Tibial artery (tissue), 4 donors: ENCODE measurements at places on chromosomes 1 and 21.

DNA sequence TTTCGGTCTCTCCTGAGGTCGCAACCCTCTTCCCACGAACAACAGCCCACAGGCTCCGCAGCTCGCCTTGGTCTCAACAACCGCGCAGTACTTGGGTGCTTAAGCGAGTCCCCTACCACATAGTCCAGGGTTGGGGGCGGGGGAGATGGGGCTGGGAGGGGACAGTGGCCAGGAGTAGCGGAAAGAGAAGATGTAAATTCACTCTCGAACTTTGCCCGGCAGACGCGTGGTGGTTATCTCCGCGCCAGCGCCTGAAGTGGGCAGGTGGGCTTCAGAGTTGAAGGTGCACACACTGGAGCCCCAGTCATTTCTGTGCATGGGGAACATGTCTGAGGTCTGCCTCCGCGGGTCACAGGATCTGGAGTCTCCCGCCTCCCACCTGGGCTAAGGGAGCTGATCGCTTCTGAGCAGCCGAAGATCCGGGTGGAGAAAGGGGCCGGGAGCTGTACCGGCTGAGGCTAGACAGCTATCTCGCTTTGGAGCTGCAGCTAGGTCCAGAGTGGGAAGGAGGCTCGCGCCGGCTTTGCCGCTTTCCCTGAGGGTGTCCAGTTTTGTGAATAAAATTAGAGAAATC, 4.3 kb upstream of the FOXD2 start:
- H3K4me3 ChIP-seq: no peak overlapping the region
- peaks cover 2% of the 10 kb centered on the region for H3K27me3 ChIP-seq
- no peak for DNase-seq

DNA sequence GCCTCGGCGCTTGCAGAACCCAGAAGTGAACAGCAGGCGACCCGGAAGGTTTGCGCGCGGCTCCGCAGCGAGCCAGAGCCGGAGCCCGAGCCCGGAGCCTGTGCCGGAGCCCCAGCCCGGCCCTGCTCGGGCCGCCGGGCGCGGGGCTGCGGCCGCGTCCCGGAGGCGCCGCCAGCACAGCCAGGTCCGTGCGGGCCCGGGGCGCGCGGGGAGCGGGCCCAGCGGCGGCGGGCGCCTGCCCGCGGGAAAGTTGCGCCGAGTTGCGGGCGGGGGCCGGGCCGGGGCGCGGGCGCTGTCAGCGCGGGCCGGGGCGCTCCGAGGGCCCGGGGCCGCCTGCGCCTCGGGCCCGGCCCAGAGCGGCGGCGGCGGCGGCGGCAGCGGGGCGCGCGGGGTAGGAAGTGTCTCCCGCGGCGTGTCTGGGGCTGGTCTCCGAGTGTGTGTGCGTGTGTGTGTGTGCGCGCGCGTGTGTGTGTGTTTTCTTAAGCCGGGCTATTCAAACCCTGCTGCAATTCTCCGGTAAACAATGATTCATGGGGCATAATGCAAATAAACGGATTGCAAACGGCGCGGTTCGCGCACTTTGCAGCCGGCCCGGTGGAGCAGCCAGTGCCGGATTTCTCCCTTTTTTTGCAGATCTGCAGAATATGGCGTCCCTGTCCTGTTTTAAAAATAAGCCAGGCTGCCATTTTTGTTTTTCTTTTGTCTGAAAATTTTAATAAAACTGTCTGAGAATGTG, at the start of gene ZNF362:
TSS of gene ZNF362 (plus strand) at position 22 of the 736 bp plus-strand sequence. CDS start 14,083 bp downstream, outside the sequence.
- H3K36me3 ChIP-seq: no peaks in the 10 kb centered on the region
- H3K4me1 ChIP-seq: peaks cover 10% of the 10 kb centered on the region
- H3K27ac ChIP-seq: peak within 1 kb of the TSS; percentile 99
- no peaks in the 10 kb centered on the region for H3K27me3 ChIP-seq
- DNase-seq: no peak

- H3K36me3 ChIP-seq: no peaks in the 10 kb centered on the region
- no peak overlapping the region for H3K27ac ChIP-seq
- no peak for DNase-seq
- no peak overlapping the region for H3K4me3 ChIP-seq
Measured at GRCh38 chr21:29621525-29621924, 318.3 kb downstream of the GRIK1 start.

GRCh38 chr1:220880362-220880670, 1.1 kb downstream of the HLX start:
- H3K27ac ChIP-seq: peak overlapping the region; percentile 96
- H3K4me1 ChIP-seq: peaks cover 32% of the 10 kb centered on the region
- H3K4me3 ChIP-seq: peak overlapping the region; percentile 68
- DNase-seq: no peak

- peak within 1 kb of the TSS; percentile 10 for H3K4me3 ChIP-seq
- H3K4me1 ChIP-seq: peaks cover 14% of the 10 kb centered on the region
- no peaks in the 10 kb centered on the region for H3K36me3 ChIP-seq
Measured at GRCh38 chr1:177170756-177171535, at the start of gene BRINP2. Gene BRINP2, plus strand, starts transcription at chr1:177170958. Its CDS starts 58,919 bp downstream, at chr1:177229877.

GRCh38 chr1:17075470-17076255, 21.8 kb upstream of the SDHB start:
- H3K4me1 ChIP-seq: no peaks in the 10 kb centered on the region
- H3K4me3 ChIP-seq: no peak overlapping the region
- H3K27ac ChIP-seq: no peak overlapping the region
- no peaks in the 10 kb centered on the region for H3K36me3 ChIP-seq

DNA sequence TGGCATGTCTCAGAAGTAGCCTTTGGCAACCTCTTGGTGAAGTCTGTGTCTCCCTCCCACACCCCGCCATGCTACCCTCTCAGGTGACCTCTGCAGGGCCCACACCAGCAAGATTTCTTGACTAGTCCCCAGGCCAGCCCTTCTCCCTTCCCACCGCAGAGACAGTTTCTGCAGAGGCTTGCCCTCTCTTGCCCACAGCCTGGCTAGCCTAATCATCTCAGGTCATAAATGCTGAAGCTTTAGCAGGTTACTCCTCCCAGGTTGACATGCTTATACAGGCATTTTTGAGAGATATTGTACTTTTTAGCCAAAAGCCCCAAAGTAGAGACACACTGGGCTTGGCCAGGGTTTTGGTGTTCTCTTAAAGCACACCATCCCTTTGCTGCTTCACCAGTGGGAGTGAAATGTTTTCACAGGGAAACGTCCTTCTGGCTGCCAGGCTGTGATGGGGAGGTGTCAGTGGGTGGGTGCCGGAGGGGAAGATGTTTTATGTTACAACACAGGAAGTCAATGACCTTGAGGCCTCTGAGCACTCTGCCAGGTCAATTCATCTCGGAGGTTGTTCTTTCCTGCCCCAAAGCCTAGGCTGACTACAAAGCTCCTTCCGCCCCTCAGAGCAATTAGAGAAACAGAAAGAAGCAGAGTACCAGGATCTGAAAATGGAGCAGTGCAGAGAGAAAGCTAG, 58.5 kb downstream of the STYXL2 start:
- no peak overlapping the region for H3K27ac ChIP-seq
- no peak overlapping the region for H3K4me3 ChIP-seq
- H3K27me3 ChIP-seq: no peaks in the 10 kb centered on the region
- H3K36me3 ChIP-seq: no peaks in the 10 kb centered on the region

- no peaks in the 10 kb centered on the region for H3K36me3 ChIP-seq
- DNase-seq: no peak
- no peak overlapping the region for H3K4me3 ChIP-seq
- H3K27me3 ChIP-seq: no peaks in the 10 kb centered on the region
- no peak overlapping the region for H3K27ac ChIP-seq
- no peaks in the 10 kb centered on the region for H3K4me1 ChIP-seq
Measured at GRCh38 chr1:162470216-162470615, 27.4 kb upstream of the UHMK1 start.

GRCh38 chr1:20348326-20348915, 57.7 kb downstream of the VWA5B1 start:
- H3K27me3 ChIP-seq: peaks cover 58% of the 10 kb centered on the region
- no peak for DNase-seq
- H3K36me3 ChIP-seq: no peaks in the 10 kb centered on the region
- H3K27ac ChIP-seq: no peak overlapping the region

- H3K4me3 ChIP-seq: no peak overlapping the region
- no peaks in the 10 kb centered on the region for H3K27me3 ChIP-seq
- no peak overlapping the region for H3K27ac ChIP-seq
- no peak for DNase-seq
Measured at GRCh38 chr1:243550276-243550675, 294.4 kb downstream of the SDCCAG8 start.

- no peak overlapping the region for H3K27ac ChIP-seq
- DNase-seq: no peak
- no peaks in the 10 kb centered on the region for H3K36me3 ChIP-seq
- peaks cover 9% of the 10 kb centered on the region for H3K27me3 ChIP-seq
Measured at GRCh38 chr1:114154963-114155322, 1.3 kb upstream of the SYT6 start.

- no peaks in the 10 kb centered on the region for H3K27me3 ChIP-seq
- H3K36me3 ChIP-seq: no peaks in the 10 kb centered on the region
- no peak overlapping the region for H3K27ac ChIP-seq
- H3K4me3 ChIP-seq: no peak overlapping the region
- DNase-seq: no peak
Measured at GRCh38 chr1:209029737-209030136, 553.8 kb upstream of the CAMK1G start.

DNA sequence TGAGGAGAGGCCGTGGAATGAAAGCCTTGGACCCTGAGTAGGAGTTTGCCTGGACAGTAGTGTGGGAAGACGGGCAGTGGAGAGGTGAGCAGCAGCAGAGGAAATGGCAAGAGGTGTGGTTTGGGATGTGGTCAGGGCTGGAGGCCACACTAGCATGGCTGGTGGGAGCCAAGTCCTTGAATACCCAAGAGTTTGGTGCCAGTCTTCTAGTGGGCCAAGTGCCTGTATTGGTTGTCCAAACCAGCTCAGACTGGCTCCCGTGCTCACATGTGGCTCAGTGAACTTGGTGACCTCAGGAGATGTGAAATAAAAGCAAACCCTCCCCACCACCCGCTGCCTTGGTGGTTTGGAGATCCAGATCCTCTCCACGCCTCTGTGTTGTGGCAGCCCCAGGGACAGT, 2.4 kb downstream of the GUCA2A start:
- H3K27ac ChIP-seq: no peak overlapping the region
- DNase-seq: no peak
- H3K4me1 ChIP-seq: peaks cover 6% of the 10 kb centered on the region
- H3K4me3 ChIP-seq: no peak overlapping the region
- H3K27me3 ChIP-seq: no peaks in the 10 kb centered on the region
- H3K36me3 ChIP-seq: no peaks in the 10 kb centered on the region

GRCh38 chr1:178451529-178451928, 45.2 kb downstream of the CLEC20A start:
- no peaks in the 10 kb centered on the region for H3K27me3 ChIP-seq
- DNase-seq: no peak
- no peak overlapping the region for H3K4me3 ChIP-seq
- H3K27ac ChIP-seq: no peak overlapping the region
- no peaks in the 10 kb centered on the region for H3K4me1 ChIP-seq

DNA sequence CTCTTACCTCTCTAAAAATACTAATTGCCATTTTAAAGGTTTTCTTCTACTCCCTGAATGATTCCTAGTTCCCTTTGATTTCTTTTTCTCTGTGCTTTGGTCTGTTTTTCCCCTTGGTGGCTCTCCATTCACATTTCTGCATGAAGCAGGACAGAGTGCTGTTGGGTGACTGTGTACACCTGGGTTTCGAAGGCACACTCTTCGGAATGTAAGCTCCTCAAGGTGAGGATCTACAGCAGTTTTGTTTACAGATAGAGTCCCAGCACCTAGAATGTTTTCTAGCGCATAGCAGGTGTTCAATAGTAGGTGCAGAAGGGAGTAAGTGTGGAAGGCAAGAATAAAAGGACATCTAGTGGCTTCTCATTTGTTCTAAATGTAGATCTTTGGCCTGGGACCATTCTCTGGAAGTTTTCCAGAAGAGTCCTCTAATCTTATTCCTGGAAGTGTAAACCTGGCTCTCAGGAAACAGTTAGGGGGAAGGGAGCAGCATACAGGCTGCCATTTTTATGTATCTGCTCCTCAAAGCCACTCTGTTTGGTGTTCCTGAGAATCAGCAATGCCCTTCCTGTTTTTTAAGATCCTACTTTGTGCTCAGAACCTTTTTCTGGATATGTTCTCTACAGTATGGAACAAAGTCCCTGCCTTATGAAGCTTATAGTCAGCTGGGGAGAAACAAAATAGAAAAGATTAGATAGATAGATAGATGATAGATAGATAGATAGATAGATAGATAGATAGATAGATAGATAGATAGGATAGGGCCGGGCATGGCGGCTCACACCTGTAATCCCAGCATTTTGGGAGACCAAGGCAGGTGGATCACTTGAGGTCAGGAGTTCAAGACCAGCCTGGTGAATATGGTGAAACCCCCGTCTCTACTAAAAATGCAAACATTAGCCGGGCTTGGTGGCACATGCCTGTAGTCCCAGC, 22.8 kb upstream of the EFNA1 start:
- no peak for DNase-seq
- H3K36me3 ChIP-seq: no peaks in the 10 kb centered on the region
- no peaks in the 10 kb centered on the region for H3K4me1 ChIP-seq
- H3K27me3 ChIP-seq: peaks cover 7% of the 10 kb centered on the region
- H3K27ac ChIP-seq: no peak overlapping the region

- no peak overlapping the region for H3K27ac ChIP-seq
- peaks cover under 1% of the 10 kb centered on the region for H3K4me1 ChIP-seq
- no peaks in the 10 kb centered on the region for H3K27me3 ChIP-seq
- no peaks in the 10 kb centered on the region for H3K36me3 ChIP-seq
- no peak overlapping the region for H3K4me3 ChIP-seq
- DNase-seq: no peak
Measured at GRCh38 chr1:66696771-66697170, 55.5 kb upstream of the DYNLT5 start.

GRCh38 chr1:39960431-39960958, 5.5 kb downstream of the MFSD2A start:
- no peak overlapping the region for H3K27ac ChIP-seq
- DNase-seq: no peak
- H3K4me3 ChIP-seq: no peak overlapping the region
- peaks cover 10% of the 10 kb centered on the region for H3K27me3 ChIP-seq
- H3K4me1 ChIP-seq: peaks cover 10% of the 10 kb centered on the region

DNA sequence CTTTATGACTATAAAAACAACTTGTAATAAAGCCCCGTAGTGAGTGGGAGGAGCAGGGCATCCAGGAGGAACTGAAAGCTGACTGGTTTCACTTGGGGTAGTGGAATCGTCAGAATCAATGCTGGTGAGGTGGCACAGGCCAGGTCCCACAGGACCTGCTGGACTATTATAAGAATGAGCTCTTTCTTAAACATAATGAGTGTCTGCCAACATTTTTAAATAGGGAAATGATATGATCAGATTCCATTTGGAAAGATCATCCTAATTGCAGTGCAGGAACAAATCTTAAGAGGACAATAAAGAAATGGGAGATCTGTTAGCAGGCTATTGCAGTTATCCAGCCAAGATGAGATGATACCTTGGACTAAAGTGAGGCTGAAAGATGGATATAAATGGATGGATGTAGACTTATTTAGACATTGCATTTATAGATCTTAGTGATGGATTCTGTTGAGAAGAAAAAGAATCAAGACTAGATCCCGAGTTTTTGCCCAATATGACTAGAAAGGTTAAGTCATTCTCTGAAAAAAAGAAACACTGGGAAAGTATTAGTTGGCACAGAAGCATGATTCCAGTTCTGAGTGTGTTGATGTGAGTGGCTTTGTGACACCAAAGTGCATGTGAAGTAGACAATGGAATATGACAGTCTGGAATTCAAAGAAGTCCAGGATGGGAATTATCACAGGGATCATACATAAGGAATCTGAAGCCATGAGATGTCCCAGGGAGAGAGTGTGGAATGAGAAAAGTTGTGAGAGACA, 153.3 kb upstream of the SGIP1 start:
- DNase-seq: no peak
- no peaks in the 10 kb centered on the region for H3K27me3 ChIP-seq
- H3K4me1 ChIP-seq: peaks cover 5% of the 10 kb centered on the region
- H3K4me3 ChIP-seq: no peak overlapping the region
- no peaks in the 10 kb centered on the region for H3K36me3 ChIP-seq
